ENCODE measurements at places on chromosomes 3 and 15.

- DNase-seq = no peak
Observed at GRCh38 chr15:66169625-66170024, 83.9 kb downstream of the MEGF11 start.

- no peak for DNase-seq
Observed at GRCh38 chr3:5476403-5476802, 288.9 kb downstream of the EDEM1 start.

DNA sequence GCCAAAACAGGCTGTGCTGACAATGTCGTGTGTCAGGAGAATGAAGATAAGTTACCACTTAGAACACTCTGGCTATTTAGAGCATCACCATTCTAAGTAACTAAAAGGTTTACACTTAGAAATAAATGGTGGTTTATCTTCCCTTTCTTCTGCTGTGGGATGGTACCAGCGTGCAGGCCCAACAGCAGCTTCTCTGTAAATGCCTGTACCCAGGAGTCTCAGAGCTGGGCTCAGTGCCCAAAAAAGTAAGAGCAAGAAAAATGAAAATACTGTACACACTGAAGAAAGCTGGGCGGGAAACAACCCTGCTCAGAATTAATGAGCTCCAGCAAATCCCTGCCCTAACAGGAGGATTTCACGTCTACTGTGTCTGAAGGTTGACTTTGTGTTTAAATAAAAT is 206.5 kb downstream of the MFSD1 start:
- DNase-seq = peak; percentile 15

DNA sequence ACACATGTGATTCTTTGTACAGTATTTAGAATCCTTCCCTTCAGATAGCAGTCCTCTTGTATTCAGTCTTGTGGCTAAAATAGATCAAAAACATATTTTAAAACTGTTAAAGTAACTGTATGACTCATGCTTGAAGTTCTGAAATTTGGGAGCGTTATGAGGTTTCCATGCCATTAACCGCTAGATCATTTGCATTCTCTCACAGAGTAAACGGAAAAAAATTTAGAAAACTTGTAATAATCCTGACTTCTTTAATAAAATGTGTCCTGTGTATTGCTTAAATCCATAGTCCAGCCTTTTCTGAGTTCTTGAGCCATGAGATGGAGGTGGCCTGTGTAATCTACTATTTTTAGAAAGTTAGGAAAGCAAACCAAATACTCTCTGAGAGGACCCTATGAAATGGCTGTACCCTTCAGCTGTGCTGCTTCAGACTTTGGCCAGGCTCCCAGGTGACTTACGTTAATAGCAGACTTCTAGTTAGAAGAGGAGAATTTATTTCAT is 33.8 kb downstream of the MBNL1 start:
- peak; percentile 69 for DNase-seq

GRCh38 chr3:171802590-171802956 is 7.7 kb downstream of the PLD1 start:
- no peak for DNase-seq

- no peak for DNase-seq
Observed at GRCh38 chr15:51620122-51620521, 2.4 kb downstream of the DMXL2 start.

DNA sequence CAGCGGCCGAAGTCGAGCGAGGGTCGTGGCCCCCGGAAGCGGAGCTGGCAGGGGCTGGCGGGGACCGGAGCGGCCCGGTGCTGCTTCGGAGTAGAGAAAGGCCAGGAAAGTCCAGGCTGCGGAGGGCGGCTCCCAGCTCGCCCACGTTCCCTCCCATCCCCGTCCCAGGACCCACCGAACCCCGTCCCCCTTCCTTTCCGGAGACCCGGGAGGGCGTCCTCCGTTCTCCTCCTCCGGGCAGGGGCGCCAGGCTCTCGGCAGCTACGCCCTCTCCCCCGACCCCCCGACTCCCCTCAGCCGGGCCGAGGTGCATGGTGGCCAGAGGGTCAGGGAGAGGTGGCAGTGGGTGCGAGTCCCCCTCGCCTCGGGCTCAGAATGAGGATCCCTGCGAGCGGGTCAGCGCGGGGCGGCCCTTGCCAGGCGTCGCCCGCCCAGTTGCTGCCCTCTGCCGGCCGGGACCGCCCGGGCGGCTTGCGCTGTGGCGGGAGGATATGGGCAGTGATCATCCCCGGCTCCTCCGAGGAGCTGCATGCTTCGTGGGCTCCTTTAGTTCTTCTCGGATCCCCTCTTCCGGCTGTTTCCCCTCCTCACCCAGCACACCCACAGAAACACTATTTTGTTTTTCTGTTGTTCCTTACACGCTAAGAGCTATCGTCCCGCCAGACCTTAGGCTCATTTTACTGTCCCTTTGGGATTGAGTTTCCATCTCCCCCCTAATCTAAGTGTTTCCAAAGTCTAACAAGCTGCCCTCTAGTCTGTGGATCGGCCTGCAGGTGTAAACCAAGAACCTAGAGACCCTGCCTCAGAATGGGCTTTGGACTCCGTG is 744 bp upstream of the ALDH1A2 start:
- DNase-seq = no peak

DNA sequence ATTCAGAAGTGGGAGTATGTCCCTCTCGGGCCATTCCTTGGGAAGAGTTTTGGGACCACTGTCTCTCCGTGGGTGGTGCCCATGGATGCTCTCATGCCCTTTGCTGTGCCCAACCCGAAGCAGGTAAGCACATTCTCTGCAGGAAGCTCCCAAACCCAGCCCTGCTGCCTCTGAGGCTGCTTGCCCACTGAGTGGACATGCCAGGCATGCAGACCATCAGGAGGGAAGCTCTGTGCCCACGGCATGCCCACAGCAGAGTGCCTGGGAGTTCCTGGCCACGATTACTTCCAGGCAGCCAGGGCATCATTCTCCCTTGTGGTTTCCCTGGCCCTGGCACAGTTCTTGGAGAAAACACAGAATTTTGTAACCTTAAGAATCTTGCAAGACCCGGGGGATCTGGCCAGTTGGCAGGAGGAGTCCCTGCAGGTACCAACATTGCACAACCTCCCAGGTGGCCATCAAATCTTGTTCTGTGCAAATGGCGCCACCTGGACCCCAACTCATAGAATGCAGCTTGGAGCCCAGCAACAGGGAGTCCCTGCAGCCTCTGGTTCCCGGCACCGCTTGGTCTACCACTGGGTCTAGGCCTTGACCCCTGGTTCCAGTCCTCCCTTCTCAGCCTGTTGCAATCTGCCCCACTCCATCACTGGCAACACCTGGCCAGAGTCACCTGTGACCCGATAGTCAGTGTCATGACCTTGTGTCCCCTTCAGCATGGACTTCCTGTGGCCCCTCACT is 20.4 kb downstream of the FAH start:
- DNase-seq = no peak

- peak; percentile 23 for DNase-seq
Observed at GRCh38 chr3:15405448-15406050, 21.8 kb downstream of the METTL6 start.

- no peak for DNase-seq
Observed at GRCh38 chr3:125142420-125142778, 70.1 kb downstream of the SLC12A8 start.

GRCh38 chr15:67833710-67834511 is 5.9 kb downstream of the RNU6-1 start:
- no peak for DNase-seq

- DNase-seq = peak; percentile 62
Observed at GRCh38 chr3:178084938-178085816, 451.1 kb upstream of the KCNMB2 start.

DNA sequence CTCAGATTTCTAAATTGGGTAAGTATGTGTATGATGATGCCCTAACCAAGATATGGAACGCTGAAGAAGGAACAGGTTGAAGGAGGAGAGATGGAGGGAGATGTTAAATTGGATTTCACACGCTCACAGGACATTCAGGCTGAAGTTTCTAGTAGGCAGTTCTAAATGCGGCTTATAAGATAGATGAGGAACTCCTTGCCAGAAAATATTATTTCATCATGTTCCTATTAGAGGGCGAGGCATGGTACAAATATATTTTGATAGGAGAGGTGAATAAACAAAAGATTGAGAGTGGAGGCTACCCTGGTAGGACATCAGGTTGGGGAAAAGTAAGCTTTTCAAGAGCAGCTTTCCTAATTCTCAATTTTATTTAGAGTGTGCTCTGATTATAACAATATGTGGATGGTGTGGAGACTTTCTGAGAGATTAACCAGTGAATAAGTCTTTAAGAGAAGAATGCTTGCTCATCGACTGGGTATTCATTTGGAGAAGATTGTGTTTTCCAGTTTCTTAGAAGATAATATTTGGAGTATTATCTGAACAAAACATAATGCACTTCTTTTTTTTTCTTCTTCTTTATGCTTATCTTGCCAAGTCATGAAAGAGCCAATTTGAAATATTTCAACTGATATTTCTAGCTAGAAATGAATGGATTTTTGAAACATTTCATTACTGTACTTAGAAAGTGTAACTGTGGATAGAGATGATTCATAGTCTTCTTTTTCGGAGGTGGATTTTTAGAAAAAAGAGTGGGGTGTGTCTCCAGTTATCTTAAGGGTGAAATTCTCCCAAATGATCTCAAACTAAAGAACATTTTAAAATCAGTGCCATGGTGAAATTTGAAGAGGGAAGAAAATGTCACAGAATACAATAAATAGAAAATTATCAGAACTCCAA is 88.5 kb downstream of the B3GALNT1 start:
- DNase-seq = no peak

DNA sequence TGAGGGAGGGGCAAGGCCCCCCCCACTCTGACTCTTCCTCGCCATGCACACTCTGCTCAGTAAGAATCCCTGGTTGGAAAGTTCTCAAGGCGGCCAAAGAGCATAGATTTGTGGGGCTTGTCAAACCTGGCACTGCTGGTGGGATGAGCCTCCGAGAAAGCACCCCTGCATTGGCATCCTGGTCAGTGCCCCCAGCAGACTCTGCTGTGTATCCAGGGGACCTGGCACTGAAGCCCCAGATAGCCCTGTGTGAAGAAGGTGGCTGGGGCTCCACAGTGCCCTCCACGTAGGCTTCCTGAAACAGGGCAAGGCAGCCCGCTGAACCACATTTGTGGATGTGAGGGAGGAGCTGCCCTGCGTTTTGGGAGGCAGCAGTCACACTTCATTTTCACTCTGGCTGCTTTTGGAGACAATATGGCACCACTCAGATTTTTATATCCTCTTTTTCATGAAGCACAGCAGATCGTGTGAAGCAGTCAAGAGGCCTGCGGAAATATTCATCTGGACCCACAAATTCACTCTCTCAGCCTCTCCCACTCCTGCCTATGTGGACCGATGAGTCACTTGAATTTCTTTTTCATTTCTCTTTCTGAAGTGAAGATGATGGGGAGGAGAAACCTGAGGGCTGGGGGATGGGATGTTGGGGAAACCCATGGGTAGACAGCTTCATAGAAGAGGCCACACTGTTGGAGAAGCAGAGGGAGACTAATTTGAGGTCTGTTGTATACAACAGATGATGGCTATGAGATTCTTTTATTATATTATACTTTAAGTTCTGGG is 88.7 kb upstream of the BCL6 start:
- no peak for DNase-seq

DNA sequence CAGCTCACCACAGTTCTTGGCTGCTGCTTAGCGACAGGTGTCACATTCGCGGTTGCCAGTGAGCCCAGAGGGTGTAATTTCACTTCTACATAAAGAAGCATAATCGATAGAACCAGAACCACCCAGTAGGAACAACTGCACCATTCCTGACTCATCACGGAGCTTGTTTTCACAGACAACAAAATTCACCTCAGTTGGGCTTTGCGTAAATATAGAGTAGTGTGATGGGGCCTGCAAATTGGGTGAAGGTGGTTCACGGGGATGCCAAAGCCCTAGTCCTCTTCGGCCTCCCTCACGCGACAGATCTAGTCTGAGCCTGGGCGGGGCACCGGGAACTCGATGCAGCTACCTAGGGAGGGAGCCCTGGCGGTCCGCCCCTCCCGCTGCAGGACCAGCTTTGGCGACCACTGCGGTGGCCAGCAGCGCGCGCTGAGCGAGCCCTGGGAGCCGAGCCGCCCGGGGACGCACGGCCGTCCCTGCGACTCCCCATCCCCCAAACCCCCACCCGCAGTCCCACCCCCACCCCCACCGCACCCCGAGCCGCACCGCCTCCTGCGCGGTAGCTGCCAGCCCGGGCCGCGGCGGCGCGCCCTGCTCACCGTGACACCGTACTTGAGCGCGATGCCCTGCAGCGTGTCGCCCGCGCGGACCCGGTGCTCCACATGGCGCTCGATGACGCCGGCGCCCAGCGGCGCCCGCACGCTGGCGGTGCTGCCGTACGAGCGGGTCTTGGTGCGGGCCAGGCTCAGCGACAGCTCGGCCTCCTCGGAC is 519 bp downstream of the LYSMD2 start:
- no peak for DNase-seq

GRCh38 chr15:94887391-94887790 is 656.0 kb downstream of the MCTP2 start:
- peak; percentile 22 for DNase-seq

DNA sequence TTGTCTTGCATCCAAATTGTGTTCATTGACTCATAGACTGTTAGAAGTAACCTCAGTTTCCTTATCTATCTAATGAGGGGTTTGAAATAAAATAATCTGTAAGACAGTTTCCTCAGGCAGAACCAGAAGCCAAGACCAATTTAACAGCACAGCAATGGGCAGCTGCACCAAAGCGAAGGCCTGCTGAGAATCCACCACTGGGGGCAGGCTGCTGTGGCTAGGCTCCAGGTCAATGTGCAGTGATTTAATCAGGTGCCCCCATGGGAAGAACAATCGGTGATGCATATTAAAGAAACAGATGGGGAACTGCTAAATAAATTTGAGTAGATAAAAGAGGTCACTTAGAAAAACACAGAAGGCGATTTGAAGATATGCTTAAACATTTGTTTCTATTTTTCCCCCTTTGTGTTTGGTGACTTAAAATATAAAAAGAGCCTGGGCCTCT is 28.0 kb upstream of the TMOD3 start:
- no peak for DNase-seq

- no peak for DNase-seq
Observed at GRCh38 chr3:139281522-139282196, 62.2 kb upstream of the MRPS22 start.

DNA sequence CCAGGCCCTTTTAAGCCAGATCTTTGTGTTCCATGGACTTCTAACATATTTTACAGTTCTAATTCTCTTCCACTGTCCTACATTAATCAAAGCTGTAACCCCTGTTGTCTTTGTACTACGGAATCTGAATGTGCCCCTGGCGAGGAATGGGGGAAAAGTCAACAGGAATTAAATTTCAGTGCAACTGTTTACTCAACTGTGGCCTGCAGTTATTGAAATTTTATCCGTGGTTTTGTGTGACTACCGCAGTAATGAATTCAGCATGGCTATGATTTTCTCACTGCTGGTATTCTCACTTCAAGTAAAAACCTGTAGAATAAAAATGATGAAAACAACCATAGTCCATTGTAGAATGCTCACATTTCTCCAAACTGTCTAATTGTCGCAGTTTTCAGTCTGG is 388.0 kb downstream of the FOXP1 start:
- DNase-seq = no peak

- DNase-seq = peak; percentile 36
Observed at GRCh38 chr3:185549651-185550111, 2.7 kb downstream of the LIPH start.

- DNase-seq = no peak
Observed at GRCh38 chr3:49552087-49552486, 2.2 kb upstream of the BSN start.

Measured in retinal pigment epithelial cell (primary cell).